Nasal cavity respiratory epithelium epithelial cell of viscerocranial mucosa (primary cell): ENCODE measurements at places on chromosomes 1 and 21. TPM values are rescaled to one million over a fixed set of nuclear protein-coding genes. Genes with fewer than 3 reads are reported as not detected.

NLRP3 gene
- not detected in 2 replicates for total RNA-seq

C1QC gene
- total RNA-seq, result not detected in 2 replicates

ADAMTS4 gene
- under 0.01 TPM in 2 replicates for total RNA-seq

KRTAP19-8 gene
- total RNA-seq, result not detected in 2 replicates

AMY1B gene
- total RNA-seq, result not detected in 2 replicates

MPL gene
- total RNA-seq, result not detected in 2 replicates

SLC22A15 gene
- 34.2 and 38.5 TPM in 2 replicates for total RNA-seq

C21orf58 gene
- total RNA-seq, result 0.68 and 1.2 TPM in 2 replicates

FLG2 gene
- total RNA-seq, result under 0.01 TPM in 1 of 2 replicates, not detected in the other

NMNAT2 gene
- 0.34 and 0.50 TPM in 2 replicates for total RNA-seq

OR2T11 gene
- not detected in 2 replicates for total RNA-seq

ZNF670 gene
- 3.6 and 6.2 TPM in 2 replicates for total RNA-seq

SIK1 gene
- total RNA-seq, result 11.6 and 20.3 TPM in 2 replicates

TNNI3K gene
- 0.34 and 0.64 TPM in 2 replicates for total RNA-seq

PLA2G5 gene
- total RNA-seq, result not detected in 2 replicates

TMEM51 gene
- total RNA-seq, result 7.9 and 15.9 TPM in 2 replicates

APCS gene
- total RNA-seq, result not detected in 2 replicates
